Stimulated activated CD4-positive, alpha-beta T cell treated with anti-CD3 and anti-CD28 coated beads, TNF-alpha, amount 100 ng/mL, for 4 hours (primary cell): ENCODE measurements at places on chromosomes 2 and 18.

- DNase-seq: no peak
These were observed 367.7 kb upstream of the NETO1 start for GRCh38 chr18:73235491-73235890.

GRCh38 chr2:232488721-232489300 is 1.2 kb upstream of the ECEL1 start:
- DNase-seq: no peak

DNA sequence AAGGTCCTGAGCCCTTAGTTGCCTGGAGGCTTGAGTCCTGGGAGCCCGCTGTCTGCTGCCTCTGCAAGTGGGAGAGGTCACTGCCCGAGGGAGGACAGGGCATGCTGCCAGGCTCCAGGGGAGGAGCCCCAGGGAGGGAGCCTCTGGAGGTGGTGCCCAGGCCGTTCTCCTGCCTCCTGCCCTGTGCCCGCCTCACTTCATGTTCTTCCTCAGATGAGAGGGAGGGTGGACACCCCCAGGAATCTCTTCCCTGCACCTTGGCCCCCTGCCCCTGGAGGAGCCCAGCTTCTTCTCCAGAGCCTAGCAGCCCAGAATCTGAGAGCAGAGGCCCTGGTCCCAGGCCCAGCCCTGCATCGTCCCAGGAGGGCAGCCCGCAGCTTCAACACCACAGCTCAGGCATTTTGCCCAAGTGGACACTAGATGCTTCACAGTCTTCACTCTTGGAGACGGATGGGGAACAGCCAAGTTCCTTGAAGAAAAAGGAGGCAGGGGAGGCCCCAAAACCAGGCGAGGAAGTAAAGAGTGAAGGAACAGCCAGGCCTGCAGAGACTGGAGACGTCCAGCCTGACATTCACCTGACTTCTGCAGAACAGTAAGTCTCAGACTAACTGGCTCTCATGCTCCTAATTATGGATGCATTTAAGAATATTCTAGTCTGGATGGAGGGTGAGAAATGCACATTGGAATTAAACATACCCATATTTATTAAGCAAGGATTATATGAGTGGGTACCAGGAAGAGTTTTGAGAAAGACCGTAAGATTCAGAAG is 12.1 kb downstream of the PSD4 start:
- DNase-seq: no peak

DNA sequence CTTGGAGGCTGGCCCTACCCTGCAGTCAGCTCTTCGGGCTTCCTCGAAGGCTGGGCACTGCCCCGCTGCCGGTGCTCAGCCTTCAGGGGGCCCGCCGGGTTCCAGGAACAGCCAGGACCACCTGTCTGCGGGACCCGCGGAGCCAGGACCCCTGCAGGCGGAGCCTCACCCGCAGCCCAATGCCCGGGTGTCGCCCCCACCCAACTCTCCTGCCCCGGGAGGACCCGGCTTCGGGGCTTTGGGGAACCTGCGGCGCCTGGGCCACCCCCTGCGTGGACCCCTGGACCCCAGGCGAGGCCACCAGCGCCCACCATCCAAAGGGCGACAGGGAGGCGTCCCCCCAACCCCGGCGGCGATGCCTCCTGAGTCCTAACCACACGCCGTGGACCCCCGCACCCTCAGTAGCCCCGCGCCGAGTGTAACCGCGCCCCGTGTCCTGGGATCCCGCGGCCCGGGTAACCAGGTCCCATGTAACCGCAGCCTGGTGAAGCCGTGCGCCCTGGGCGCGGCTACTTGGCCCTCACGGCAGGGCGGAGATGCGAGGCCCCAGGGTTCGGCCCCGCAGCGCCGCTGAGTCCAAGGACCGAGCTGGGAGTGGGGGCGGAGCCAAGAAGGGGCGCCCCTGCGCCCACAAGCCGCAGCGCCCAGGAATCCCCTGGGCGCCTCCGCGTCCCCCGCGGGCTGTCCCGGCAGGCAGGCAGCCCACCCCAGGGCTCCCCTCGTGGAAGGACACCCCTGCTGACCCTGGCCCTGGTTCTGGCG is 11.0 kb upstream of the UBE2F start:
- no peak for DNase-seq

DNA sequence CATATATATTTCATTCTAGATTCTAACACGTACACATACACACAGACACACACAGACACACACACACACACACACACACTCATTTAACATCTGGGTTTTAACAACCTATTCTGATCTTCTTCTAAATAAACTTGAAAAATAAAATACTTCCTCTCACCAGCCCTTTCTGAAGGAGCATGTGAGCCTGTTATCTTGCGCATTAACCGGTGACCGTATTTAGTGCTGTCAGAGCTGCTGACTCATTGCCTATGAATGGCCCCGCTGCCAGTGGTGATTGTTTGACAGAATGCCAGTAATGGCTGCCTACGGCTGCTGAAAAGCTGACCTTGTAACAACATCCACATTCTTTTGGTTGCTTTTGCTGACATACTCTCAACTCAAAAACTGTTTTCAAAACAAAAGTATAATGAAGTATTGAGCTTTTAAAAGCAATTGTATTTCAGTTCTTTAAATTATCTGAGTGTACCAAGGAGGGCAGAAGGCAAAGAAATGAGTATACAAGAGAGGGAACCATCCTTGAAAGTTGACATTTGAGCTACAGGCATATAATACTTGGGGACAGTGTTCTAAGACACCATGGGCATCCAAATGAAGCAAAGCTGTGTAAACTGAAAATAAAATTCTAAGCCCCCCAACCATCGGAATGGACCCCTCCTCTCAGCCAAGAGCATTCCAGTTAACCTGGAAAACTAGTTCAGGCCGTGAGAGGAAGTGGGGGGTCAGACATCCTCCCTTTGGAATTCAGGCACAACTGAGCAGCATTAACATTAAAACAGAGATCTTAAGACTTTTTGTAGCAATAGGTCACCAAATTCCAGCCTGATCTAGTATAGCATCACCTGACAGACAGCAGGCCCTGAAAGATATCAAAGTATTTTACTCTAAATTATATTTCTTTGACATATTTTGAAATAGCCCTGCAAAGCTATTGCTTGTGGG is 50.2 kb upstream of the DTNA start:
- DNase-seq: no peak

- peak; percentile 18 for DNase-seq
These were observed 182.7 kb downstream of the RPIA start for GRCh38 chr2:88874063-88874657.

GRCh38 chr2:131016826-131017741 is 76.2 kb downstream of the FAM168B start:
- no peak for DNase-seq

- no peak for DNase-seq
These were observed 74.2 kb downstream of the DOCK10 start for GRCh38 chr2:224968051-224968450.

- no peak for DNase-seq
These were observed 72.4 kb upstream of the TNP1 start for GRCh38 chr2:216932113-216932862.

DNA sequence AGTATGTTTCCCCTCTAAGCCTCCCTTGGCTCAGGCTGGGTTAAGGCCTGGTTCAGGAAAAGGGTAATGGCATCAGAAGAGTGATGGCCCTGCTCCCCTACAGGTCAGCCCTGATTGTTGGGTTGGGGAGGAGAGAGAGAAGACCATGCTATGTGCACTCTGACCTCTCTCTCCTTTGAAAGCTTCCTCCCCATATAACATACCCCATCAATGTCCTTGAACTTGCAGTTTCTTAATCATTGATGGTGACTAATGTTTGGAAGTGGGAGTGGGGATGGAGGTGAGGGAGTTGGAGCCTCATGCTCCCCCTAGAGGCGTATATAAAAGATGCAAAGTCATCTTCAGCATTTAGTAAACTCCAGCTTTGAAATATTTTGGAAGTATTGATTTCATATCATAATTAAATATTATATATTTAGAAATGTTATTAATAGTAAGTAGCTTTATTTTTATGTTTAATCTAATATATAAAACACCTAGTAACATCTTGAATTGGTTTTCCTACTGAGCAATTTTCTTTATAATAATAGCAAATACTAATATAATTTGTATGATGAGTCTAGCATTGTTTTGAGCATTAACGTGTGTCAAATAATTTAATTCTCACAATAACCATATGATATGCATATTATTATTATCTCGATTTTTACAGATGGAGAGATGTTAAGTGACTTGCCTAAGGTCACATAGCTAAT is 8.8 kb downstream of the PLCL1 start:
- no peak for DNase-seq

DNA sequence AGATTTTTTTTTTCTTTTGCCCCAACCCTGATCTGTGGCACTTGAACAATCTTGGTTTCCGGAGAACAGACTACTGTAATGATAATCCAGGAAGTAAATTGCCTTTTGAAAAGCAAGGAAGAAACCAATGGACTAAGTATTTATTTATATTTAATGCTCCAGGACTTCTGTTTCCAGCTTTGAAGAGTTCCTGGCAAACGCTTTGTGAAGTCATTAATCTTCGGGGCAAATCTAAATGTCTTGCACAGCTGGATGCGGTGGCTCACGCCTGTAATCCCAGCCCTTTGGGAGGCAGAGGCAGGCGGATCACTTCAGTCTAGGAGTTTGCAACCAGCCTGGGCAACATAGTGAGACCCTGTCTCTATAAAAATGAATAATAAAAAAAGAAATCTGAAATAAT is 135.1 kb upstream of the GATA6 start:
- no peak for DNase-seq

GRCh38 chr2:178223806-178224205 is 29.5 kb downstream of the OSBPL6 start:
- DNase-seq: no peak

GRCh38 chr2:197993363-197993762 is 189.0 kb downstream of the PLCL1 start:
- no peak for DNase-seq

DNA sequence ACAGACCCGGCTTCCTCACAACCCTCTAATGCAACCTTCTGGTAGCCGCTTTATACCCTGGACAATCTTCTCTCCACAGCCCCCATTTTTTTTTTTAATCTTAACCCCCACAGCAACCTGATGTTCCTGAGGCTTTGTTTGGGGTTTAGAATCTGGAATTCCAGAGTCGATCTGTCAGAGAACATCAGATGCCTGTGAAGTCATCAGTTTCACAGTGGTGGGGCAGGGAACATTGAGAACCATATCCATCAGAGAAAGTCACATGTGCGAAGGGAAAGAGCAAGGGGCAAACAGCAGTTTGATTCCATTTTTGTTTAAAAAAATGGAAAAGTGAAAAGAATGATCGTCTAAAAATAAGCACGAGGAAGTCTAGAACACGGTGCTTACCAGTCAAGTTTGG is 20.6 kb downstream of the NPAS2 start:
- DNase-seq: no peak

DNA sequence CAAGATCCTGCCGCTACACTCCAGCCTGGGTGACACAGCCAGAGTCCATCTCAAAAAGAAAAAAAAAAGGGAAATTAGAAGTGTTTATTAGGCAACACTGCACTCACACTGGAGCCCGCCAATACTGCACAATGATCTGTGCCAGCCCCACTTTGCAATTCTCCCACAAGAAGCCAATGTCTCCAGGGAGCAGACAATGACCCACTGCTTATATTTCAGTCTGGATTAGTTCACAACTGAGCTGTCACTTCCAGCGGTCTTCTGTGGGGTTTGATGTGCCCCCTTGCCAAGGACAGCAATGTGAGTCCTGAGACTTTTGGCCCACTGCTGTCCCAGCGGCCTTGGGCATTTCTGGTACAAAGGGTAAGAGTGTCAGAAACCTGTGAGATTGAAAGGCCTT is 85.6 kb upstream of the PPM1B start:
- no peak for DNase-seq

GRCh38 chr2:204972606-204973336 is 427.5 kb downstream of the PARD3B start:
- no peak for DNase-seq

DNA sequence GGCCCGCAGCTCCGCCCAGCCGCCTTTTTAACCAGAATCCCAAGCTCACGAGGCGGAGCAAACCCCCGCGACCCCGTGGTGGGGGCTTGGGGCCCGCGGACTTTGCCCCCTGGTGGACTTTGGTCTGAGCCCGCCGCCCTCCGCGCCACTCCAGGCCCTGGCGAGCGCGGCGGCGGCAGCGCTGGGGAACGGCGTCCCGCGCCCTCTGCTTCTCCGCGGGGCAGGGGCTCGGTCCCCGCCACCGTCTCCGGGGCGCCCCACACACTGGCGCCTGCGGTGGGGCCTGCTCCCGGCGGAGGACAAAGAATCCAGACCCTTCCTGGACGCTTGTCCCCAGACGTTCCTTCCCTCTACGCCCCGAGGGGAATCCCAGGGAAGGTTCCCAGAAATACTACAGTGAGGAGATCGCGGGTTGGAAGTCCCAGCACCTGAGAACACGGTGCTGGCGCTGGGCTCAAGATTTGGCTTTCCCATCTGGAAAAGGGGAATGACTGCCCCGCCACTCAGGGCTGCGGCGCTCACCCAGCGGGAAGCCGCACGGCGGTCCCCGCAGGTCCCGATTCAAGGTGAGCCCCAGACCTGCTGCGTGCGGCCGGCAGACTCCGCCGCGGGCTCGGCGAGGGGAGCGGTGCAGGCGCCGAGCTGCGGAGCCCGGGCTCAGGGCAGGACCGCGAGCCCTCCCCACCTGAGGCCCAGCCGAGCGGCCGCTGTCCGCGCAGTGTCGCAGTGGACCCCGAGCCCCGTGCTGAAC is at the start of gene HAAO:
Gene HAAO (minus strand): TSS at position 1 of the 751 bp plus-strand sequence. CDS start 47 bp downstream, outside the sequence.
- no peak for DNase-seq
